Calu3 (cell line): ENCODE measurements at places on chromosomes 6 and 20. TPM values are rescaled to one million over a fixed set of nuclear protein-coding genes. Genes with fewer than 3 reads are reported as not detected.

The EMILIN3 gene
- not detected in 2 replicates for total RNA-seq

The TNFRSF6B gene
- not detected in 2 replicates for total RNA-seq

The SNX9 gene
- 16.6 and 17.7 TPM in 2 replicates for total RNA-seq

The CENPW gene
- total RNA-seq = 66.4 and 73.4 TPM in 2 replicates

The NR2E1 gene
- not detected in 2 replicates for total RNA-seq

The SPATA25 gene
- 3.8 and 5.8 TPM in 2 replicates for total RNA-seq

The CTSZ gene
- total RNA-seq = 158 and 183 TPM in 2 replicates

The PROCR gene
- total RNA-seq = 9.7 and 10.3 TPM in 2 replicates

The CHMP4B gene
- total RNA-seq = 234 and 245 TPM in 2 replicates

The CST2 gene
- total RNA-seq = not detected in 2 replicates

The PPP1R3G gene
- 0.07 and 0.20 TPM in 2 replicates for total RNA-seq

The PNPLA1 gene
- total RNA-seq = 0.19 and 0.20 TPM in 2 replicates

The MPIG6B gene
- total RNA-seq = not detected in 2 replicates

The SOX18 gene
- not detected in 2 replicates for total RNA-seq
